ENCODE measurements at places on chromosomes 2 and 18.

DNA sequence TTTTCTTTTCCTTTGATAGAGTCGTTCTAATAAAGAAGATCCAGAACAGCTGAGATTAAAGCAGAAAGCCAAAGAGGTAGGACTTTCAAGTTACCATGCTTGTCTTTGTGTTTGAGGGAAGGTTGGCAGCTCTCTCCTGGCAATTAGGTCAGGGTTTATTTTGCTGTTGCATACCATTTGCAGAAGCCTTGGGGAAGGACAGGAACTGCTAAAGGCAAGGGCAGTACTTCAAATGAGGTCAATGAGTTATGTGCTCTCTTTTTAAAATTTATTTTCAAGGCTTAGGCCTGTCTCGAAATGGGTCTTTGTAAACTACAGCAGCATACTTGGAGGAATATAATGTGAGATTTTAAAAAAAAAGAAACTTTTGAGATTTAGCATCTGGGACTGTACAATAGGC is 108.9 kb downstream of the TAF4B start:
- no peak for DNase-seq

GRCh38 chr2:18856765-18857164 is 267.4 kb upstream of the NT5C1B start:
- DNase-seq: no peak

- DNase-seq: no peak
These were observed 18.6 kb downstream of the SF3B1 start for GRCh38 chr2:197416268-197416667.

DNA sequence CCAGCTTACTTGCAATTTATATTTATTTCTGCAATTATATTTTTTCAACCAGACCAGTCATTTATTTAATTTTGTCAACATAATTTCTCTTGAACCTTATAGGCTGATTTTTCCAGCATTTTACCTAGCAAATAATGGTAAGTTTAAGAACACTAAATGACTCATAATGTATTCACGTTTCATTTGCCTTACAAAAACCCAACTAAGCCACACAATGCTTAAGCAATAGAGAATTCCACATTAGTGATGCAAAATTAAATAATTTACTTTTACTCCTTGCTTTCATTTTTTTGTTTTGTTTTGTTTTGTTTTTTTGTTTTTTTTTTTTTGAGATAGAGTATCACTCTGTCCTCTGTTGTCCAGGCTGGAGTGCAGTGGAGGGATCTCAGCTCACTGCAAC is 110.4 kb upstream of the VRK2 start:
- no peak for DNase-seq

- no peak for DNase-seq
These were observed 88.6 kb downstream of the ACVR1C start for GRCh38 chr2:157540102-157540501.

- peak; percentile 75 for DNase-seq
These were observed 139.2 kb upstream of the PID1 start for GRCh38 chr2:229410264-229410663.

- no peak for DNase-seq
These were observed 373.7 kb upstream of the GALNT5 start for GRCh38 chr2:156883804-156884203.

- no peak for DNase-seq
These were observed 366.4 kb downstream of the XIRP2 start for GRCh38 chr2:167254721-167255120.

- DNase-seq: no peak
These were observed 52.0 kb downstream of the STAT1 start for GRCh38 chr2:190961918-190962487.

- DNase-seq: no peak
These were observed 250.6 kb downstream of the CYP26B1 start for GRCh38 chr2:71897137-71897480.

GRCh38 chr2:150063432-150063889 is 424.0 kb downstream of the RND3 start:
- no peak for DNase-seq

DNA sequence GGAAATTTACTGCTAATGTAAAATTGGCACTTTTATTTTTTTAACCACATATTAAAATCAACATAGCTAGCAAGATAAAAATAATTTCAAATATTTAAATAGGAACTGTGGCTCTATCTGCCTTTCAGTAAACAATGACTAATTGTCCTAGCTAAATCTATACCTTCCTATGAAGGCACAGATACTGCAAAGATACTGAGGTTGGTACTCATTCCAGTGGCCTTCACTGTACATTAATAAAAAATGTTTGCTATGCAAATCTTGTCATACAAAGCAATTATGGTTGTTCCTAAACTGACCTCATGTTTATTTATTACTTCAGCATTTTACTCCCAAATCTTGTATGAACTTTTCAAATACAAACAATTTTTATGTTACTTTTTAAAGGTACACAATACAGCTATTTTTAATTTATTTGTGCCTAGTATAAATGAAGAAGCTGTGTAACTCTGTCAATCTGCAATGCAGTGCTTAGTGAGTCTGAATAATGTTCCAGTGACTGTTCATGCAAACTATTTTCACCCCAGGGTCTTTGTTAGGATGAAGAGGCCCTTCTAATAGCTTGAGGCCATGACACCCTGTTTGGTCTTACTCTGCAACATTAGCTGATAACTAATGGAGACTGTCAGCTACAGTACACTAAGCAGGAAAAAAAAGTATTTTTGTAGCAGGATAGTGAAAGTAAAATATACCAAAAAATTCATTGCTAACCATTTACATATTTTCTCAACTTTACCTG is 9.3 kb upstream of the ERBB4 start:
- no peak for DNase-seq

DNA sequence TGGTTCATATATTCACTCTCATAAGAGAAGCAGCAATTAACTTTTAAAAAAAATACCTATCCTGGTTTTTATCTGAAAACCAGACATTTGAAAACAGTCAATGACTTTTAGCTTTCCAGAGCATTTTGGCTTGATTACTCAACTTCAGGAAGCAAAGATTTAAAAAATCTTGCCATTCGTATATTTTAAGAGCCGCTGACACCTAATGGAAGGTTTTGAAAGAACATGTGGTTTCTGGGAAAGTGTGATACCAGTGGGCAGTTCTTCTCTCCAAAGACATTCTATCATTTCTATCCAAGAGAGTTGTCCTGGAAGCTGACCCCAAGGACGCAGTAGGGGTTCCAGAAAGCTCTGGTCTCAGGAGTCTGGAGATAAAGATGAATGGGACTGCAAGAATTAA is 234.7 kb downstream of the TTC32 start:
- DNase-seq: no peak

GRCh38 chr2:30296496-30296895 is 65.2 kb downstream of the LBH start:
- DNase-seq: no peak

DNA sequence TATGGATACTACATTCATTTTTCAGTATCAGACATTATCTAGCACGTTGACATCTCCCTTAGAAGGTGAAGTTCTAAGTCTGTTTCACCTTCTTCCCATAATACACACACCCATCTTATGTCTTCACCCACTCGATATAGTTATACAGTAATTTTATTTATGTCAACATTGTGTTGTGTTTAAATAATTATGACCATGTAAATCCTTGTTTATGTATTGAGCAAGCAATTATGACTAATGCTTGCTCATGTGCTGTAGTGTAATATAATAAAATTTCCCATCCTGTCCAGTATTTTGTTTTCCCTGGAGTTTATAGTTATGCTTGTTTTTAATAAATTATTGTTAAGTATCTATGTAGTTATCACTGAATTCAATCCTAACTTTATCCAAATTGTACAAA is 163.2 kb downstream of the MTX2 start:
- DNase-seq: no peak

GRCh38 chr2:238995634-238996033 is 147.7 kb downstream of the TWIST2 start:
- DNase-seq: no peak

- no peak for DNase-seq
These were observed 816 bp downstream of the SCTR start for GRCh38 chr2:119523383-119523951.

GRCh38 chr2:240501531-240501991 is 56.2 kb downstream of the ANKMY1 start:
- no peak for DNase-seq

All from right hindlimb (tissue), 1 donor.